ENCODE measurements at places on chromosomes 12 and 14. TPM values are rescaled to one million over a fixed set of nuclear protein-coding genes. Genes with fewer than 3 reads are reported as not detected.

GRCh38 chr14:95507174-95507573, 9.3 kb downstream of the SYNE3 start:
- H3K4me1 ChIP-seq: peaks cover 80% of the 10 kb centered on the region
- H3K27me3 ChIP-seq: no peaks in the 10 kb centered on the region
- no peaks in the 10 kb centered on the region for H3K36me3 ChIP-seq
- DNase-seq: peak; percentile 64

DNA sequence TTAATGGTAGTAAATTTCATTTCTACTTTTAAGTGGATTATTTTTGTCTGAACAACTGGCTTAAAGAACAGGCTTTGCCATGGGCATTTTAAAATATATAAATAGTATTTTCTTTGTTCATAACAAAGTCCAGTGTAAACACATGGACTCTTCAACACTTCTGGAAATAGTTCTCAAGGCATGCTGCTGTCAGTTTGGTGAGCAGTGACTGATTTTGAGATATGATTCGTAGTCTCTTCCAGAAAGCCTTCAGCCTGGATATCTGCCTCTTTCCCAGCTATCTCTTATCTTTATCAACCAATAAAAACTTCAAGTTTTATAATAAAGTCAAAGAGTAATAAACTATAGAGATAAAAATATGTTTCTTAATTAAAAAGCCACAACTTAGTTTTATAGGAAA, 110.7 kb downstream of the NAV3 start:
- no peaks in the 10 kb centered on the region for H3K27me3 ChIP-seq
- H3K4me3 ChIP-seq: no peak overlapping the region
- H3K36me3 ChIP-seq: no peaks in the 10 kb centered on the region
- H3K4me1 ChIP-seq: peaks cover 25% of the 10 kb centered on the region
- no peak for DNase-seq
- no peak overlapping the region for H3K27ac ChIP-seq

GRCh38 chr14:25110106-25110505, 60.2 kb upstream of the STXBP6 start:
- H3K4me1 ChIP-seq: peaks cover 26% of the 10 kb centered on the region
- no peak overlapping the region for H3K4me3 ChIP-seq
- no peak for DNase-seq
- peak overlapping the region; percentile 83 for H3K27ac ChIP-seq

DNA sequence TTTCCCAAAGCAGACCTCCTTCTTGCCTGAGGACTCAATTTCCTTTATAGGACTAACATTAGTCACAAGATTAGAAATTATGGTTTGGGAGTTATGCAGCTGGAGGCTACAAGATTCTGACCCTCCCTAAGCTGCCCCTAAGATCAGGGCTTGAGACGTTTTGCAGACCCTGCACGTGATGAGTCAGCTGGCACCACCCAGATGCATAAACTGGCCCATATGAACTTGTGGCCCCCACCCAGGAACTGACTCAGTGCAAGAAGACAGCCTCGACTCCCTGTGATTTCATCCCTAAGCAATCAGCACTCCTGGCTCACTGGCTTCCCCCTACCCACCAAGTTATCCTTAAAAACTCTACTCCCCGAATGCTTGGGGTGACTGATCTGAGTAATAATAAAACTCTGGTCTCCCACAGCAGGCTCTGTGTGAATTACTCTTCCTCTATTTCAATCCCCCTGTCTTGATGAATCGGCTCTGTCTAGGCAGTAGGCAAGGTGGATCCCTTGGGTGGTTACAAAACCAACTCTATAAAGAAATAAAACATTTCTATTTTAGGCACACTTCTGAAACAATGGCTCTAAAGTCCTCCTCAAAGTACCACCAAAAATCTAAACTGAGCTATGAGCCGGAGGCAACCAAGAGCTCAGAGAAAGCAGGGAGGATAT, 233.4 kb downstream of the TMEM132D start:
- H3K4me3 ChIP-seq: no peak overlapping the region
- no peak overlapping the region for H3K27ac ChIP-seq
- H3K36me3 ChIP-seq: no peaks in the 10 kb centered on the region
- H3K27me3 ChIP-seq: no peaks in the 10 kb centered on the region
- no peak for DNase-seq
- H3K4me1 ChIP-seq: no peaks in the 10 kb centered on the region

Gene ISCA2
- 45.8 TPM for total RNA-seq

DNA sequence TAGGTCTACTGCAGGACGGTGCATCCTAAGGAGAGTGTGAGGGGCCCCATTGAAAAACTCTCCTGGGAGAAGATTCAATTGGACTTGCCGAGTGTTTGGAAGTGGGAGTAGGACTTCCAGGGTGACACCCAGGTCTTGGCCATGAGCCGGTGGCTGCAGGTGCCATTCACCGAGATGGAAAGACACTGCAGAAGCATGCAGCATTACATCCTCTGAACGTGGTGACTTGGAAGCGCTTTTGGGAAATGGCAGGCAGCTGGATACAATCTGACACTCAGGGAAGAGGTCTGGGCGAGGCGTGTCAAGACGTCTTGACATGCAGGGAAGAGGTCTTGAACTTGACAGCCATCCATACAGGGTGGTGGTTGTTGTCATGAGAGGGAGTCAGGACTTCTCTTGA, 126.9 kb downstream of the PAPOLA start:
- H3K27me3 ChIP-seq: peaks cover 55% of the 10 kb centered on the region
- H3K4me1 ChIP-seq: no peaks in the 10 kb centered on the region
- H3K36me3 ChIP-seq: no peaks in the 10 kb centered on the region
- DNase-seq: no peak
- H3K27ac ChIP-seq: no peak overlapping the region

Gene SLC17A8
- not detected for total RNA-seq

Gene KIF26A
- 6.5 TPM for total RNA-seq

GRCh38 chr14:95902273-95902826, 25.7 kb downstream of the TUNAR start:
- H3K27me3 ChIP-seq: peaks cover 53% of the 10 kb centered on the region
- no peaks in the 10 kb centered on the region for H3K4me1 ChIP-seq
- no peak overlapping the region for H3K4me3 ChIP-seq
- H3K36me3 ChIP-seq: no peaks in the 10 kb centered on the region
- DNase-seq: no peak

- H3K36me3 ChIP-seq: no peaks in the 10 kb centered on the region
- no peaks in the 10 kb centered on the region for H3K4me1 ChIP-seq
- H3K27ac ChIP-seq: no peak overlapping the region
- no peak overlapping the region for H3K4me3 ChIP-seq
- H3K27me3 ChIP-seq: no peaks in the 10 kb centered on the region
Observed at GRCh38 chr12:73547421-73547820, 990.2 kb upstream of the ATXN7L3B start.

- H3K27me3 ChIP-seq: no peaks in the 10 kb centered on the region
- no peaks in the 10 kb centered on the region for H3K4me1 ChIP-seq
- no peak overlapping the region for H3K27ac ChIP-seq
- H3K4me3 ChIP-seq: no peak overlapping the region
- no peak for DNase-seq
Observed at GRCh38 chr12:17056546-17056945, 450.6 kb upstream of the LMO3 start.

Gene TAS2R50
- 0.47 TPM for total RNA-seq

GRCh38 chr12:15883536-15883935, 1.3 kb downstream of the STRAP start:
- peak overlapping the region; percentile 98 for H3K27ac ChIP-seq
- H3K27me3 ChIP-seq: no peaks in the 10 kb centered on the region
- DNase-seq: no peak

Gene OSBPL8
- 28.9 TPM for total RNA-seq

DNA sequence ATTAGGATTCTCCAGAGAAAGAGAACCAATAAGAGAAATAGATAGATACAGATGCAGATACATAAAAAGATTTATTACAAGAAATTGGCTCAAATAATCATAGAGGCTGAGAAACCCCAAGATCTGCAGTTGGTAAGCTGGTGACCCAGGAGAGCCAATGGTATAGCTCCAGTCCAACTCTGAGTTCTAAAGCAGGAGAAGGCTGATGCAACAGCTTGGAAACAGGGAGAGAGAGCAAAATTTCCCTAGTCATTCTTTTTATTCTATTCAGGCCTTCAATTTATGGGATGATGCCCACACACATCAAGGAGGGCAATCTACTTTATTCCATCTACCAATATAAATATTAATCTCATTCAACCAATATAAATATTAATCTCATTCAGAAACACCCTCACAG, 218.2 kb downstream of the PRKD1 start:
- H3K4me1 ChIP-seq: no peaks in the 10 kb centered on the region
- H3K36me3 ChIP-seq: no peaks in the 10 kb centered on the region
- no peak overlapping the region for H3K27ac ChIP-seq
- H3K4me3 ChIP-seq: no peak overlapping the region

GRCh38 chr14:91363776-91364523, 53.7 kb downstream of the CCDC88C start:
- H3K4me3 ChIP-seq: no peak overlapping the region
- no peak overlapping the region for H3K27ac ChIP-seq
- peaks cover 6% of the 10 kb centered on the region for H3K27me3 ChIP-seq
- H3K36me3 ChIP-seq: no peaks in the 10 kb centered on the region
- no peak for DNase-seq
- H3K4me1 ChIP-seq: peaks cover 8% of the 10 kb centered on the region

Gene FBXW8
- total RNA-seq: 8.5 TPM

- no peak for DNase-seq
- H3K27ac ChIP-seq: no peak overlapping the region
- no peak overlapping the region for H3K4me3 ChIP-seq
- H3K4me1 ChIP-seq: no peaks in the 10 kb centered on the region
- no peaks in the 10 kb centered on the region for H3K36me3 ChIP-seq
- H3K27me3 ChIP-seq: peaks cover 35% of the 10 kb centered on the region
Observed at GRCh38 chr12:102891756-102892155, 25.3 kb downstream of the PAH start.

GRCh38 chr14:96390965-96391292, 999 bp upstream of the AK7 start:
- no peak for DNase-seq
- H3K27ac ChIP-seq: peak overlapping the region; percentile 73
- peak overlapping the region; percentile 90 for H3K4me3 ChIP-seq
- H3K27me3 ChIP-seq: no peaks in the 10 kb centered on the region
- H3K36me3 ChIP-seq: peaks cover 9% of the 10 kb centered on the region
- H3K4me1 ChIP-seq: peaks cover 19% of the 10 kb centered on the region

- no peaks in the 10 kb centered on the region for H3K36me3 ChIP-seq
- no peak overlapping the region for H3K27ac ChIP-seq
- DNase-seq: no peak
- H3K27me3 ChIP-seq: peaks cover 38% of the 10 kb centered on the region
- no peaks in the 10 kb centered on the region for H3K4me1 ChIP-seq
Observed at GRCh38 chr14:91548108-91548507, 38.0 kb upstream of the PPP4R3A start.

DNA sequence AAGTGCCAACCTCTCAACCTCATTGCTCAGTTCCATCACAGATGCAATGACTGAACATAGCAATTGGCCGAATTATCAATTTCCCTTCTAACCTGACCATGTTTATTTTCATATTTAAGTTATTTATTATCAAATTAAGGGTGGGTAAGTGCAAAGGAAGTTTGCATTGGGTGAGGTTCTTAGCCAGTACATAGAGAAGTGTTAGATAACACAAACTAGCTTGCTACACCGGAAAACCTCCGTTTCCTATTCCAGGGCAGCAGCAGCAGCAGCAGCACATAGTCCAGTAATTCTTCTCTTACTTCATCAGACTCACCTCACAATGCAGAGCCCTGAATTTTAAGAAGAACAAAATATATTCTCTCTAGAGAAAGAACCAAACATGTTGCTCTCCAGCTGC, 200.5 kb upstream of the OR4E1 start:
- H3K27me3 ChIP-seq: no peaks in the 10 kb centered on the region
- no peaks in the 10 kb centered on the region for H3K4me1 ChIP-seq
- no peaks in the 10 kb centered on the region for H3K36me3 ChIP-seq
- H3K4me3 ChIP-seq: no peak overlapping the region

Gene SLC24A4
- 0.36 TPM for total RNA-seq

DNA sequence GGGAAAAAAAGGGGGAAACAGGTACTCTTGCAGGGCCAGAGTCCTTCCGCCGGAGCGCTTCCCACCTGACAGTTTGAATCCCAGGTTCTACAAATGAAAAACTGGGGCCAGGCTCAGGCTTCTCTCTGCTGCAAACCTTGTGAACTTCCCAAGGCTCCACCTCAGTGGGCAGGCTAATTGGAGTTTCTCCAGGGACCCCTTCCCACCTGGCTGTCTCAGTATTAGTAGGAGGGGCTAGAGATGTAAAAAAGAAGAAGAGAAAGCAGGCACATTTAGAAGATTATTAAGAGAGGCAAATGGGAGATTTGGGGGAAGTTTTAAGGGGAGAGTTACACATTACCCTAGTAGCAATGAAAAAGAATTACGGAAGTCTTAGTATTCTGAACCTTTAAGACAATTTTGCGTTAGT, 20.0 kb upstream of the CLEC2D start:
- H3K27me3 ChIP-seq: no peaks in the 10 kb centered on the region
- peak overlapping the region; percentile 83 for H3K4me3 ChIP-seq
- peak overlapping the region; percentile 94 for H3K27ac ChIP-seq
- H3K4me1 ChIP-seq: peaks cover 53% of the 10 kb centered on the region
- DNase-seq: no peak

DNA sequence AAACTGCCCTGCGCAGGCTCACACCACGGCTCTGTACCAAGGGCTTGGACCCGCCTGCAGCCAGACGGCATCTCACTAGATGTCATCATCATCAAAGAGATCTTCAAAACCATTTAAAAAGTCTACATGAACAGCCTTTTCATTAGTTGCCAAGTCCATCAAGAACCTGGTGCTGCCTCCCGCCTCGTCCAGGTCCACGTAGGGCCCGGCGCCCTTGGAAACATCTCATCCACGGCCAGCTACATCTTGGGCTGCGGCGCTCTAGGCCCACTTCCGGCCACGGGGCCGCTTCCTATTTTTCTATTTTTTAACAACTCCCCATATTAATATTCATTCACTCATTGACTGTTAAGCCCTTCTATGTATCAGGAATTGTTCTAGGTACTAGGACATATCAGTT, 7.4 kb upstream of the GNPNAT1 start:
- H3K27ac ChIP-seq: no peak overlapping the region
- H3K4me3 ChIP-seq: no peak overlapping the region
- no peaks in the 10 kb centered on the region for H3K36me3 ChIP-seq
- H3K4me1 ChIP-seq: peaks cover 7% of the 10 kb centered on the region
- no peaks in the 10 kb centered on the region for H3K27me3 ChIP-seq

Gene OR6C1
- not detected for total RNA-seq

DNA sequence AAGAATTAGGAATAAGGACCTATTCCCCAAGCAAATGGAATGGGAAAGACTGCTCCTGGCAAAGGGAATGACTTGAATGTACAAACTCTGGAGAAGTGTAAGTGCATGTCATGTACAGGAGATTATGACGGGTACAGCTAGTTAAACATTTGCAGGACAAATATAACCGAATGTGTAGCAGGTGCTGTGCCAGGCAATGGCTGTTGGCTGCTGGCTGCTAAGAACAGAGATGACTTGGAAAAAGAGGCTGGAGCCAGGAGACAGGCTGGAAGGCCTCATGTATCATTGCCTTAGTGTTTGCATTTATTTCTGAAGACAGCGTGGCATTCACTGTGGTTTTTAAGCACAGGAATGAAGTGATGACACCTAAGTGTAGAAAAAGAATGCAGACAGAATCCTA, 136.8 kb downstream of the TTC8 start:
- H3K27ac ChIP-seq: no peak overlapping the region
- no peaks in the 10 kb centered on the region for H3K36me3 ChIP-seq
- no peak for DNase-seq
- no peaks in the 10 kb centered on the region for H3K4me1 ChIP-seq
